ENCODE measurements at places on chromosomes 13 and 19. TPM values are rescaled to one million over a fixed set of nuclear protein-coding genes. Genes with fewer than 3 reads are reported as not detected.

- no peak overlapping the region for H3K4me3 ChIP-seq
- no peaks in the 10 kb centered on the region for H3K4me1 ChIP-seq
- no peaks in the 10 kb centered on the region for H3K27me3 ChIP-seq
- DNase-seq = no peak
- no peak overlapping the region for H3K27ac ChIP-seq
Observed at GRCh38 chr19:33206261-33207039, 12.3 kb downstream of the LRP3 start.

DNA sequence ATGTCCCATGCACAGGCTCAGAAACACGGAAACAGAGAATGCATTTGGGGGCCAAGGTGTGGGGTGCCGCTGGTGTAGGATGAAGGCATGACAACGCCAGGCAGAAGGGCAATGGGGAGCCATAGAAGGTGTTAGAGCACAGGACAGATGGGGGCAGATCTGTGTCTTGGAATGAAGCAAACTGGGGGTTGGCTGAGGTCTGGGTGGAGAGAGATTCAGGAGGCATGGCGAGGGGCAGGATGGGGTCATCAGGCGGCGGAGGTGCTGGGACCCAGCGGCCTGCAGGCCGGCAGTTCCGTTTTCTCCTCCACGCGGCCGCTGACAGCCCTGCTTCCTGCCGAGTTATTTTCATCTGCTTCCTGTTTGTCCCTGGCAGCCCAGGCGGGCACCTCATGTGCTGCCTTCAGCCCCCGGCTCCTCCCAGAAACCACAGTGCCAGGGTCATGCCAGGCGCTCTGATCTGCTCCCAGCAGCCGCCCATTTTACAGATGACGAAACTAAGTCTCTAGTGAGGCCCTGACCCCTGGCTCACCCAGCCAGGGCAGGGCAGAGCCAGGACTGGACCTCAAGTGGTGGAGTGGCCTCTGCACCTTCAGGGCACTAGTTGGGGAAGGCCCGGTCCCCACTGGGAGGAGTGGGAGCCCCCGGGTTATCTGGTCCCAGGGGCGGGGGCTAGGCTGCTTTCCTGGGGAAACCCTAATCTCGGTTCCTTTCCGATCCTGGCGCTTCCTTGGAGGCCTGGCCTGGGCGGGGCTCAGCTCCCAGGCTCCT, 2.2 kb downstream of the ARHGAP45 start:
- no peak overlapping the region for H3K27ac ChIP-seq
- no peak overlapping the region for H3K4me3 ChIP-seq
- peaks cover 6% of the 10 kb centered on the region for H3K4me1 ChIP-seq
- DNase-seq = no peak
- H3K36me3 ChIP-seq = no peaks in the 10 kb centered on the region

DNA sequence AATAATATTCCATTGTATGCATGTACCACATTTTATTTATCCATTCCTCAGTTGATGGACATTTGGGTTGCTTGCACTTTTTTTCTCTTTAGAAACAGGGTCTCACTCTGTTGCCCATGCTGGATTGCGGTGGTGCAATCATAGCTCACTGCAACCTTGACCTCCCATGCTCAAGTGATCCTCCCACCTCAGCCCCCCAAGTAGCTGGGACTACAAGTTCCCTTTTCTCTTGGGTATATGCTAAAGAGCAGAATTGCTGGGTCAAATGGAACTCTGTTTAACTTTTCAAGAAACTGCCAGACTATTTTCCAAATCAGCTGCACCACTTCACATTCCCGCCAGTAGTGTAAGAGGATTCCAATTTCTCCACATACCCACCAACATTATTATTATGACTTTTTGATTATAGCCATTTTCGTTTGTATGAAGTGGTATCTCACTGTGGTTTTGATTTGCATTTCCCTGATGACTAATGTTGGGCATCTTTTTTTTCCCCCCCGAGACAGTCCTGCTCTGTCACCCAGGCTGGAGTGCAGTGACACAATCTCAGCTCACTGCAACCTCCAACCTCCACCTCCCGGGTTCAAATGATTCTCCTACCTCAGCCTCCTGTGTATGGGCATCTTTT, 7.6 kb upstream of the IPO5 start:
- DNase-seq = no peak
- no peaks in the 10 kb centered on the region for H3K4me1 ChIP-seq
- H3K27me3 ChIP-seq = no peaks in the 10 kb centered on the region
- no peak overlapping the region for H3K4me3 ChIP-seq
- no peaks in the 10 kb centered on the region for H3K36me3 ChIP-seq
- H3K27ac ChIP-seq = no peak overlapping the region

CAPN12 gene
- total RNA-seq = 6.0 TPM

Data from prostate gland (tissue), 2 donors.